ENCODE measurements at places on chromosomes 12 and 14.

DNA sequence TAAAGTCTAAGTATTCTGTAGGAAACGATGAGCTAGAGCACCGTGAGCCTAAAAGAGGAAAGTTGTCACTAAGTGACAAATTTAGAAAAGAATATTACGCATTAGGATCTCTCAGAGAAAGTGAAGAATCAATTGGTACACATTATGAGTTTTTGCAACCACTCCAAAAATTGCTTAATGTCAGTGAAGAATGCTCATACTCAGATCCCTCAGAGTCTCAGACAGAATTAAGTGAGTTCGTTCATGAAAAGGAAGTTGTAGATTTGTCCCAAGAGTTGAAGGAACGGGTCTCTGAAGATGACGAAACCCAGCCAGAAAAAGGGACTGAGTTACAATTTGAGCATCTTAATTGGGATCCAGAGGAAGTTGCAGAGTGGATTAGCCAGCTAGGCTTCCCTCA lies 1.5 kb downstream of the SAMD15 start:
- DNase-seq, result no peak

GRCh38 chr14:75338398-75338797 lies 59.8 kb downstream of the FOS start:
- DNase-seq, result no peak

- DNase-seq, result no peak
Observed at GRCh38 chr12:6201826-6202225, 1.6 kb downstream of the CD9 start.

GRCh38 chr12:98291828-98292227 lies 223.6 kb upstream of the TMPO start:
- DNase-seq, result no peak

- peak; percentile 54 for DNase-seq
Observed at GRCh38 chr14:20799892-20800544, 2.6 kb downstream of the RNASE1 start.

DNA sequence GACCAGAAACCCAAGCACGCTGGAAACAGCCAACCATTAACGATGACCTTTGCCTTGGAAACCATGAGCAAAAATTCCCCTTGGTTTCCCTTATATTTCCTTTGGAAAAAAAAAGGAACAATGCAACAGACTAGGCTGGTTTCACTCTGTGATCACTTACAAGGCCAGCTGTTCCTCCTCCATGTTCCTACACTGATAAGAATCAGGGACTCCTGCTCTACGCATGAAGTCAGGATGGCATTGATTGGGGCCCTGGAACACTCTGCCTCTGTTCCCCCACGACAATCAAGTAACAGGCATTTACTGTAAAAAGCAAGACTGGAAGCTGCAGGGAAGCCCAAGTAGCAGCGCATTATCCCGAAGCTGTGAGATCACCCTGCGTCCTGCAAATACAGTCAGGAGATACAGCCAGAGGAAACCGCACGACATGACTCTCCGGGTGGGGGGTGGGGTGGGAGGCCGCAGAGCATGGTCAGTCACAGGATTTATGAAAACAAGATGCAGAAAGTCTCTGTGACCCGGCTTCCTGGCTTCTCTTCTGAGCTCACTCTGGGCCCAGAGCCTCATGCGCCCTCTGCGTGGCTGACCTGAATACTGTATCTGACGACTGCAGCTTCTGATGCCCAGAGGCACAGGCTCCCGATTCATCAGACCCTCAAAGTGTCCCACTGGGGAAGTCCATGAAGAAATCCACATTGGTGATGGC lies 31.1 kb downstream of the SSH1 start:
- peak; percentile 60 for DNase-seq

GRCh38 chr12:27498149-27498548 lies 25.9 kb upstream of the PPFIBP1 start:
- no peak for DNase-seq

DNA sequence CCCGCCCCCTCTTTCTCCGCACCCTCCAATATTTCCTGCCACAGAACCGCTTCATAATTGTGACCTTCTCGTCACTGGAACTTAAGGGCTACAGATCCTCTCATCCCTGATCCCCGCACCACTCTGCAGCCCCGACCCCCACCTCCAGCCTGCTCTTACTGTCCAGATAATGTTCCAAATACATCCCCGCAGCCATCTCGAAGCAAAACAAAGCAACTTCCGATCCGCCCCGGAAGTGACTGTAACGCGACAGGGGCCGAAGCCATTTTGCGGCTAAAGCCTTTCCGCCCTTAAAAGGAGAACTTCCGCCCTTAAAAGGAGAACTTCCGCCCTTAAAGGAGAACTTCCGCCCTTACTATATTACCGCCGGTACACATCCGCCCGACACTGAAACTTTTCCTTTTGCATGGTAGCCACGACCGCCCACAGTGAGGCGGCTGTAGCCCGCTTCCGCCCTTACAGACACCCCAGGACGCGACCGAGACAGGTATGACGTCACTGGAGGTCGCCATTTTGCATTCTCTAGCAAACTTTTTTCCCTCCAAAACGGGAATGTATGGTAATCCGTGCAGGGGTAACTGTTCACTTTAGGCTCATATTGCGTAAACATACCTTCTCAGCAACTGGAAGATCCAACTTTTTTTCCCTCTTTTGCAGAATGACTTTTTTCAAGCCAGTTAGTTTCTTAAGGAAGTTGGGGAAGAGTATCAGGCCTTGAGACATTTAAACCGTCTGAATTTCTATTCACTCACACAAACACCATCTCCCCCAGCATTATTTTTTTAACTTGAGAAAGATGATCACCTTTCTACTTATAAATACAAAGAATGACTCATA lies at the start of gene ING4:
Gene ING4 (minus strand): TSS at position 214 of the 837 bp plus-strand sequence. CDS start 18 bp downstream, at position 196.
- DNase-seq, result peak; percentile 95

DNA sequence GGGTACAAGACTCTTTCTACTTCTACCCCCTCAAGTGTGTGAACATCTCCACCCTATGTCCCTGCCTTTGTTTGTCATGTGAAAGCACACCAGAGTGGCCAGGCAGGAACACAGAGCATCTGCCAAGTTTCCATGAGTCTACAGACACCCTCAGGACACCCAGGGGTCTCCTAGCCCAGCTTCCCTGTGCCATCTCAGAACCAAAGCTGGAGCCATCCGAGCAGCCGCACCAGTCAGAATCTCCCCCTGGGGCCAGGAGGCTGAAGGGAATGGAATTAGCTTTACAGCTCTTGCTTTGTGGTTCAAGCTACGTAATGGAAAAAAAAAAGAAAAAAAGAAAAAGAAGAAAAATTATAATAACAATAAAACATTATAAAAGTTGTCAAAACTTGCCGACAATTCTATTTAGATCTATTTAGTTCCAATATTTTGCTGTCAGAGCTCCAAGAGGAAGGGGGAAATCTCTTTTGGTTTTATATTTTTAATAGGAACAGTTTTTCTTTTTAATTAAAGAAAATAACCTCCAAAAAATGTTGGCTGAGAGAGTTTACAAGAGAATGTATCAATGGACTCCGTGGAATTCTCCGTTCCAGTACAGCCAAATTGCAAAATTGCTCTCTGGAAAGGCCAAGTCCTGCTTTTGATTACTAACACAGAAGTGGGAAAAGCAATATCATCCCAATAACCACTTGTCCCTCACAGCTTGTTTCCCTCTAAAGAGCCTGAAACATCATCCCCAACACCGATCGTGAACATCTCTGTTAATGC lies 37.1 kb downstream of the TBX5 start:
- no peak for DNase-seq

- no peak for DNase-seq
Observed at GRCh38 chr14:105867961-105868599, 341.7 kb downstream of the TMEM121 start.

DNA sequence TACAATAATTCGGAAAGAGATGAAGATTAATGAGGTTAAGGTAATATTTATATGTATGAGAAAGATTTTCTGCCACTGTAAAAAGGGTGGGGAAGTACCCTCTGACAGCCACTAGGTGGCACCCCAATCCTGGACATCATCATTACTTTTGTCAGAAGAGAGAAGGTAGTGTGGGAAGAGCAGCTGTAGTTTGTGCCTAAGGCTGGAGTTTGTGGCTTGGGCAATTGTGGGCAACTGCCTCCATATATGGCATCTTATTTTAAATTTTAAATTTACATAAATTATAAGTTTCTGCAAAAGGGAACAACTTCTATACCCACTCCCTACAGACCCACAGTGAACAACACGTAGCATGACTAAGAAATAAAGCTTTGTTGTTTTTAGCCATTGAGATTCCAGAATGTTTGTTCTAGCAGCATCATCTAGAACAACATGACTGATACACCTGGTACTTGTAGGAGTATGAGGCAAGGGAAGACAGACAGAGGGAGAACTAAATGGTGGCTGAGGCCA lies 34.4 kb upstream of the SYCP3 start:
- peak; percentile 71 for DNase-seq

DNA sequence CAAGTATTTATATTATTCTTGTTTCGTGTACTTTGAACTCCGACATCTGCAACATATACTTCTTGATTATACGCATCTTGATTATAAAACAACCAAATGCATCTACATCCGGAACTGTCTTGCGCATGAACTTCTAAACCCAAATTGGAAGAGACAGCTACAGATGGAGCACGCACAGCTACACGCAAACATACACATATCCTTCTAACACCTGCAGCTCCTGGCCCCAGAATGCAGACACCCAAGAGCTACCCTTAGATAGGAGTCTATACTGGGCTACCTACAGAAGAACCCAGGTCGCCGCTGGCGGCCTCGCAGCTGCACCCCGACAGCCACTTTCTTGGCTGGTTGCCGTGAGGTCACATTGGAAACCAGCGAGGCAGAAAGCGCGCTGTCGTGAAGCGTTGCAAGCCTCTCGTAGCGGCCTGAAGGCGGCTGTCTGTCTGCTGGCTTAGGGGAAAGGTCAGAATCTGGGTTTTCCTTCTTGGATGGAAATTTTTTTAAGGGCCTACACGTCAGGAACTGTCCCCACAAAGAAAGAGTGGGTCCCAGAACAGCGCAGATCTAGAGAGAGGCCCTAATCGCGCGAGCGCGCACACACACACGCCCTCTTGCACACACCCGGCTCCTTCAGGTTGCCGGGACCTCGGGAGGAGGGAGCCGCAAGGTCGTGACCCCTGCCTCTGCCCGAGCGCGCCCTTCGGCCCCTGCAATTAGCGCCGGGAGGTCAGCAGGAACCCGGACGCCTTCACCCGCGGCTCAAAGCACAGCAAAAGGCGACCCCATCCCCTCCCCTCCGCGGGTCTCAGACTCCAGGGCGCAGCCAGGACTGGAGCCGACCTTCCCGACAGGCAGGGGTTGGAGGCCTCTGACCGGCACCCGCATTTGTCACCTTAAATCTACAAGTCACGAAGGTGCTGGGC lies 17.0 kb downstream of the TBX3 start:
- no peak for DNase-seq

- no peak for DNase-seq
Observed at GRCh38 chr14:99633141-99633540, 11.8 kb upstream of the HHIPL1 start.

DNA sequence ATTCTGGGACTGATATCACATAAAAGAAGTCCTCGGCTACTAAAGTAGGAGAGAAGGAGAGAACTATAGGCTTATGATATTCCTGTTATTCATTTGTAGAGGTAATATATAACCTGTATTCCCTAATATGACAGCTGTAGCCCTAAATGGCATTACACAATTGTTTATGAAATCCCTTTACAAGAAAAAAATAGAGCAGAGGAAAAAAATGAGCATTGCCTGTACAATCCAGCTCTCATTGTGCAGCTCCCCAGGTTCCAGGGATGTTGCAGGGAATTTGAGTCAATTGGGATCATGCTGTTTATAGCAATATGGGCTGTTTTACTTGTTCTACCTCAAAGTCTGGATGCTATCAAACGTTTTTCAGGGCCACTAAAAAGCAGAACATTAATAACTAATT lies 173.1 kb downstream of the APAF1 start:
- no peak for DNase-seq

- DNase-seq, result no peak
Observed at GRCh38 chr12:92769124-92769901, 66.5 kb downstream of the PLEKHG7 start.

DNA sequence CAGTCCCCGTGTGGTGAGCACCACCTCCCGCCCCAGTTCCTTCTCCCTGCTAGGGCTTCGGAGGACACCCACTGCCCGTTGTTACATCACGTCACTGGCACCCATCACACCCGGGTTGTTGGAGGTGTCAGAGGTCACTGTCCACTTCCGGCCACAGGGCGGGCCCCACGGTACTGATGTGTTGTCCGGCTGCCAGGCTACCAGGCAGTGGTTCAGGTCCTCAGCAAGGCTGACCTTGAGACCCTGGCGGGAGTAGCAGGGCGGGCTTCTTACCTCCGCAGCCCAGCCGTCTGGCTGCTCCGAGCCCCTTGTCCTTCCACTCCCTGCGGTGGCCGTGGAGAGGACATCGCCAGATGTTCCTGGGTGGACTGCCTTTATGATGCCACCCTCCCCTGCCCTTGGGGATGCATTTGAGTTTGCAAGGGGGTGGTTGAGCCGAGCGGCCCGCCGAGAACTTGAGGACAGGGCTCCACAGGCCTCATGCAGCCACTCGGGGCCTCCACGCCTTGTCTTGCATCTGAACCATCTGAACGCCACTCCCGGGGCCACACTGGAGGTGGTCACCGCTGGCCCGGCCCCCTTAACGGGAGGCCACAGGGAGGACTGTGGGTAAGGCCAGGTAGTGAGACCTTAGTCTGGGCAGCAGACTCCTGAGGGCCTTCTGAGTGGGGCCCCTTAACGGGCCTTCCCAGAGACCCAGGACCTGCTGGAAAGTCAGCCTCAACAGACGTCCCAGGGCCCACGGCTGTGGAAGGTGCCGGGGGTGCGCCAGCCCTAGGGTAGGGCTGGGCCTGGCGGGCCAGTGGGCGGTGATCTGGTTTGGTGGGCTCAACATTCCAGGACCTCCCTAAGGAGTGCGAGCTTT lies 27.1 kb upstream of the PLD4 start:
- no peak for DNase-seq

GRCh38 chr12:46073321-46073720 lies 82.9 kb upstream of the SCAF11 start:
- no peak for DNase-seq

DNA sequence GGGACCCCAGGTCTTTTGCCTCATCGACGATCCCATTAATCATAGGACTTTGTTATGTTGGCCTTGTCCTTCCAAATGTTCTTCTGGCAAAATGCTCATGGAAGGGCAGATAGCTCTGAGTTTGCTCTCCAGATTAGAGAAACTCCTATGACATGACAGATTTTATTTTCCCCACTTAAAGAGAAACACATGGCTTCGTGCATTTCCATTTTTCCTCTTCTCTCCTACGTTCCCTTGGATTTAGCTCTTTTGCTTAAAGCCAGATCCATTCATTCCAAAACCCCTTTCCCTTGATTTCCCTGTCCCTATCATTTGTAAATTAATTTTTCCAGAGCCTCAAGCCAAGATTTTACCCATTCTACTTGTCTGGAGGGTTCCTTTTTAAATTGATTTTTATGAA lies 2.9 kb downstream of the PRIMA1 start:
- no peak for DNase-seq

GRCh38 chr12:56134897-56135296 lies 6.8 kb downstream of the ESYT1 start:
- no peak for DNase-seq

Measured in hypothalamus (tissue), 51 donors.